ENCODE measurements at places on chromosomes 3 and 15.

DNA sequence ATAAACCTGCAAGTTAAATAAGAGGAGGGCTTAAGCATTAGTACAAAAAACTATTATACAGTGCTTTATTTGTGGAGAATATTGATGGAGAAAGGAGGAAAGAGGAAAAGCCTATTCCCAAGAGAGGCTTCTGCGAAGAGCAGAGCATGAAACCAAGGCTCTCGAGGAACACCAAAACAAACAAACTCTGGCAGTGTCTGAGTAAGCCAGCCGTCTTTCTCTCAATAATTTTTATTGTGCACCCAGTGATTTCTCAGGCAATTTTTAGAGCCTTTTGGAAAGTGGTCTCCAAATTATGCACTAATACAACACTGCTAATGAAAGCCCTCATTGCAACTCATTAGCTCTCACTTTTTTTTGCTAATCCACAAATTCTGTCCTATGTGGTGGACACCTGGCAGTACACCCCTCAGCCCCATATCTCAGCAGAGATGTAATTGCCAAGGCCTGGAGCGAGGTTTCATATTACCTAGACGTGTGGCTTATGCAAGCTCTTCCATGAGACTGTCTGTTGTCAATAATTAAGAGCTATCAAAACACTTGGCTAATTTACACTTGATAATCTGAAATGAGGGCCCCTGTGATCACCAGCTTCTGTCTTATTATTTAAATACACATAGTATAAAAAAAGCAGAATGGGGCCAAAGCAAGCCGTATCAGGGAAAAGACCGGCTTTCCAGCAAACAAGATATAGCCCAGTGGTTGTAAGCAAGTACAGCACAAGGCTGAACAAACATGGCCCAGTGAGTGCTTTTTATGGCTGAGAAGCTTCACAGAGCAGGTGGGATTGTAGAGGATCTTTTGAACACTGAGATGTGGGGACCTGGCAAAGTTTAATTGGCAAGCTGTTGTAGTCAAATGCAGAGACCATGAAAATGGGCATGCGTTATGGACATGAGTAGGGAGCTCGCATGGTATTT lies 216.9 kb downstream of the ROBO2 start:
- no peak overlapping the region for H3K4me3 ChIP-seq
- H3K27me3 ChIP-seq = no peaks in the 10 kb centered on the region
- no peak overlapping the region for H3K27ac ChIP-seq
- no peaks in the 10 kb centered on the region for H3K36me3 ChIP-seq
- no peak for DNase-seq
- no peaks in the 10 kb centered on the region for H3K4me1 ChIP-seq

- H3K4me3 ChIP-seq = no peak overlapping the region
- peaks cover 72% of the 10 kb centered on the region for H3K36me3 ChIP-seq
These were observed 51.7 kb downstream of the TRANK1 start for GRCh38 chr3:36893137-36893557.

GRCh38 chr3:136105044-136105443 lies 91.1 kb downstream of the MSL2 start:
- no peaks in the 10 kb centered on the region for H3K27me3 ChIP-seq
- peak; percentile 91 for DNase-seq
- peak overlapping the region; percentile 61 for H3K27ac ChIP-seq
- no peaks in the 10 kb centered on the region for H3K36me3 ChIP-seq

DNA sequence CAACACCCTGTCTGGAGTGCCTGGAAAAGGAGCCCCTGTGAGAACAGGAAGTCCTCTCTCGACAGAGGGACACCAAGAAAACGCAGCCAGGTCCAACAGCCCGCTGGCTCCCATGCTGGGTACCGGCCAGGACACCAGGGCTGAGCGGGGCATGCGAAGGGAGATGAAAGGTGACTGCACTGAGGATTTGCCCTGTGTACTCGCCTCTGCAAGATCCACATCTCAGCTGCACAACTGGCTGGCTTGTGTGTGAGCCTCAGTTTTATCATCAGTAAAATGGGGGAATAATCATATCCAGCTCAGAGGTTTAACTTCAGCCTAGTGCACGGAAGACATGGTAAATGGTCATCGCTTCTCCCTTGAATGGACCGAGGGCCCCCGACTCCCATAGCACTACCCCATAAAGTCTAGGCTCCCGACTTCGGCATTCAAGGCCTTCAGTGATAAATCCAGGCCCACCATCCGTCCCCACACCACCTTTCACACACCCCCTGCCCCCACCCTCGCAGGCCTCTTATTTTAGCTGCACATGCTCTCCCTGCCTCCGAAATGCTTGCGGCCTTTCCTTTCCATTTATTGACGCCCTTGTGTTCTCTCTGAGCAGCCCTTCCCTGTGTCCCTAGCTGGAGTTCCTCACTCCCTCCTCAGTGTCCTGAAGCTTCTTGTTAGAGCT lies 15.8 kb downstream of the ISG20 start:
- no peak overlapping the region for H3K4me3 ChIP-seq
- H3K27me3 ChIP-seq = no peaks in the 10 kb centered on the region
- no peaks in the 10 kb centered on the region for H3K4me1 ChIP-seq
- H3K36me3 ChIP-seq = no peaks in the 10 kb centered on the region
- H3K27ac ChIP-seq = no peak overlapping the region

DNA sequence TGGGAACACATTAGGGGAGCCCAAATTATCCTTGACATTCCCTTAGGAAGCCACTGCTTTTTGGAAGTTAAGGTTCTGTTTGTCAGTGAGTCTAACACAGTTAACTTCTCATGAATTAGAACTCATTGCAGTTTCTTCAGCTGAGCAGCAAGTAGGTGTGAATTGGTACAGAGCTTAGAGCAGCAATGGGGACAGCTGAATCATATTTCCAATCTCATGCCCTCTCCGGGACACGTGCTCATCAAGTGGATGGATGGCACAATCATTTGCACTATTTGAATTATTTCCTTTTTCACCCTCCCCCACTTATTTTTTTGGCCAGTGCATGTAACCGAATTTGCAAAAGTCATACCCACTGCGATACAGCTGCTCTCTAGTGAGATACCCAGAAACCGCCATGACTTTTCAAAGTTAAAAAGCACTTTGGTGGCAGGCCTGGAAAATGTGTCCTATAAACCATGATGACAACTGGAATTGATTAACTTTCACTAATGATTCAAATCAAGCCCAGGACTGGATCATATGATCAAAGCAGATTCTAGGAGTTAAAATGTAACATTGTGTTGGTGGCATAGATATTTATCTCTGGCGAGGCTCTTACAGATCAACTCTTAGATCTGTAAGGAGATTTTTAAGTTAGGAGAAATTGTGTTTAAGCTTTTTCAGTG lies 76.4 kb downstream of the EBLN2 start:
- H3K27ac ChIP-seq = no peak overlapping the region
- DNase-seq = no peak
- H3K27me3 ChIP-seq = no peaks in the 10 kb centered on the region
- no peaks in the 10 kb centered on the region for H3K4me1 ChIP-seq

GRCh38 chr15:23616536-23616935 lies 31.1 kb downstream of the MAGEL2 start:
- no peak overlapping the region for H3K27ac ChIP-seq
- no peaks in the 10 kb centered on the region for H3K36me3 ChIP-seq
- H3K4me1 ChIP-seq = no peaks in the 10 kb centered on the region
- H3K4me3 ChIP-seq = no peak overlapping the region
- no peak for DNase-seq
- no peaks in the 10 kb centered on the region for H3K27me3 ChIP-seq

GRCh38 chr15:63340353-63340752 lies 41.3 kb downstream of the CA12 start:
- no peak overlapping the region for H3K27ac ChIP-seq
- no peaks in the 10 kb centered on the region for H3K4me1 ChIP-seq
- DNase-seq = no peak

DNA sequence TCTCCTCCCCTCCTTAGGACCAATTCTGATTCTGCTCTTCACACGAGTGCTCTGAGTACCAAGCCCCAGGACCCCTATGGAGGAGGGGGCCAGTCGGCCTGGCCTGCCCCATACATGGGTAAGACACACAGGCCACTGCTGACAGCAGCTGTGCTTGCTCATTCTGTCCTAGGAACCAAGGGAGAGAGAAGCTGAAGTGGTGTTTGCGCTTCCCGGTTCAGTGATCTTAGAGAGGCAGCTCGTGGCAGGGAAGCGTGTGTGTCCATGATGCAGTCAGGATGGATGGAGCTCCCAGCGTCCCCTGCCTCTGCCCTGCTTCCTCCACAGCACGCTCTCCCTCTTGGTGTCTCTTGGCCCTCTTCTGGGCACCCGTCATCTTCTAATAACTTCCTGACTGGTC lies 77.6 kb downstream of the CRTC3 start:
- no peak overlapping the region for H3K27ac ChIP-seq
- no peaks in the 10 kb centered on the region for H3K4me1 ChIP-seq
- no peak overlapping the region for H3K4me3 ChIP-seq
- H3K36me3 ChIP-seq = peaks cover 9% of the 10 kb centered on the region
- no peaks in the 10 kb centered on the region for H3K27me3 ChIP-seq

DNA sequence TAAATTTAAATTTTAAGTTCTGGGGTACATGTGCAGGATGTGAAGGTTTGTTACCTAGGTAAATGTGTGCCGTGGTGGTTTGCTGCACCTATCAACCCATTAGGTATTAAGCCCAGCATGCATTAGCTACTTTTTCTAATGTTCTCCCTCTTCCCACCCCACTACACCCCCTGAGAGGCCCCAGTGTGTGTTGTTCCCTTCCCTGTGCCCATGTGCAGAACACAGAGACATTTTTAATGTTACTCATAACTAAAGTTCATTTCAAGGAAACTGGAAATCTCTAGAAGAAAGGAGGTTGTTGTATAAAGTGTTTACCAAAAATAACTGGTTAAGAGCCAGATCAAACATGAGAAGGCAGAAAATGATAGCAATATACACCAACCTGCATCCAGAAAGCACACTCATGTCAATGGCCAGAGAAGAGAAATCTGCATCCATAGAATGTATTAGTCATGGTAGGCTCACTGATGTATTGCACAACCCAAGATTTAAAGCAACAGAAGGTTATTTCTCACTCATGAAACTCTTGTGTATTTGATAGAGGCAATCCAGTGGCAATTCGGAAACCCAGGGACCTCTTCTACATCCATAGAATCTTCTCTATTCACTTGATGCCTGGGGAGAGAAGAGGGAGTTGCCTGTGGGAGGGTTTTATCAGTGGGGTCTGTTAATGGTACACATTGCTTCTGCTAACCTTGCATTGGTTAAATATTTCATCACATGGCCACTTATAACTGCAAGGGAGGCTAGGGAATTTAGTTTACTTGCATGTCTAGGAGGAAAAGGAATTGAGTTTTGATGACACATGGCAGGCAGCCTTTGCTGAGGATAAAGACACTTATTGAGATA lies 321.9 kb upstream of the RASGRP1 start:
- no peak for DNase-seq
- H3K4me3 ChIP-seq = no peak overlapping the region
- H3K4me1 ChIP-seq = peaks cover 3% of the 10 kb centered on the region

DNA sequence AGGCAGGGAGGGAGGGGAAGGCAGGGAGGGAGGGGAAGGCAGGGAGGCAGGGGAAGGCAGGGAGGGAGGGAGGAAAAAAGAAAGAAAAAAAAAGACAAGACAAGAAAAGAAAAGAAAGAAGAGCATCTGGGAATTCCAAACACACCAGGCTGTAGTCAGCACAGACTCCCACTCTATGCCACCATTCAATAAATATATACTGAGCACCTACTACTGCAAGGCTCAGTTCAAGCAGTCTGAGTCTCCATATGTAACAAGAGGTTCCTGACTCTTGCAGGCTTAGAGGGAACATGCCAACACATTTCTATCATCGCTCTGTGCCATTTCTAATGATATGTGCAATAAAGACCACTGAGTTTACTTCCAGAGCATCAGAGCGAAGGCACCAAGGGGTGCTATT lies 47.7 kb downstream of the ANXA2 start:
- no peak overlapping the region for H3K4me3 ChIP-seq
- no peak for DNase-seq

DNA sequence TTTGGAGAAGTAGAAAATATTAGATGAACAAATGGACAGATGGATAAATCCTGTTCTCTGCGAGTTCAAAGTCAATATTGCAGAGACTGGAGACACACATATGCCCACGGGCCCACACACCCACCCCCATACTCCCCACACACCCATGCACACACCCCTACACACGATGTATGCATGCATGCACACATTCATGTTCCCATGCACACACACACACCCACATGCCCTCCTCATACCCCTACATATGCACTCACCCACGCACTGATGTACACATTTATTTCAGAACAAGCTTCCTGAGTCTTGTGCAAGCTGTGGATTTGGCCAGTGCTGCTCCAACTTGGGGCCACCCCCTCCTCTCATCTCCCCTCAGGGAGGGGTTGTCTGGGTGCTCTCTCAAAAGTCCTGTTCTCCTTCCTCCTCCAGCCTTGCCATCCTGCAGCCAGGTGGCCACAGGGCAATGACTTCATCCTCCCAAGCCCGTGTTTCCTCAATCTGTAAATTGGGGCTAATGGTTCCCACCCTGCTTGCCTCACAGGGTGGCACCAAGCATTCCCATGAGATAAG lies 16.4 kb downstream of the MAPKAPK3 start:
- peaks cover 85% of the 10 kb centered on the region for H3K36me3 ChIP-seq
- no peak for DNase-seq
- H3K4me1 ChIP-seq = peaks cover 65% of the 10 kb centered on the region
- no peak overlapping the region for H3K4me3 ChIP-seq
- peak overlapping the region; percentile 58 for H3K27ac ChIP-seq

DNA sequence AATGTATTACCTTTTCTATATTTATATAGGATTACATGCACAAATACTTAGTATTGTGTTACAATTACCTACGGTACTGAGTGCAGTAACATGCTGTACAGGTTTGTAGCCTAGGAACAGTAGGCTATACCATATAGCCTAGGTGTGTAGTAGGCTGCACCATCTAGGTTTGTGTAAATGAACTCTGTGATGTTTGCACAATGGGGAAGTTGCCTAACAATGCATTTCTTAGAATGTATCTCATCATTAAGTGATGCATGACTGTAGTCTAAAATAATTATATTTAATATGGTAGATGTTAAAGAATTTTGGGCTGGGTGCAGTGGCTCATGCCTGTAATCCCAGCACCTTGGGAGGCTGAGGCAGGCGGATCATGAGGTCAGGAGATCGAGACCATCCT lies 281.0 kb downstream of the KLF13 start:
- no peak overlapping the region for H3K27ac ChIP-seq
- H3K36me3 ChIP-seq = no peaks in the 10 kb centered on the region
- no peak overlapping the region for H3K4me3 ChIP-seq
- no peak for DNase-seq
- no peaks in the 10 kb centered on the region for H3K4me1 ChIP-seq

All from DND-41 (cell line).